Transverse colon (tissue), 4 donors: ENCODE measurements at places on chromosomes 1 and 21.
A peak's percentile ranks its signal among the peaks of the same experiment; 100 is the strongest.

DNA sequence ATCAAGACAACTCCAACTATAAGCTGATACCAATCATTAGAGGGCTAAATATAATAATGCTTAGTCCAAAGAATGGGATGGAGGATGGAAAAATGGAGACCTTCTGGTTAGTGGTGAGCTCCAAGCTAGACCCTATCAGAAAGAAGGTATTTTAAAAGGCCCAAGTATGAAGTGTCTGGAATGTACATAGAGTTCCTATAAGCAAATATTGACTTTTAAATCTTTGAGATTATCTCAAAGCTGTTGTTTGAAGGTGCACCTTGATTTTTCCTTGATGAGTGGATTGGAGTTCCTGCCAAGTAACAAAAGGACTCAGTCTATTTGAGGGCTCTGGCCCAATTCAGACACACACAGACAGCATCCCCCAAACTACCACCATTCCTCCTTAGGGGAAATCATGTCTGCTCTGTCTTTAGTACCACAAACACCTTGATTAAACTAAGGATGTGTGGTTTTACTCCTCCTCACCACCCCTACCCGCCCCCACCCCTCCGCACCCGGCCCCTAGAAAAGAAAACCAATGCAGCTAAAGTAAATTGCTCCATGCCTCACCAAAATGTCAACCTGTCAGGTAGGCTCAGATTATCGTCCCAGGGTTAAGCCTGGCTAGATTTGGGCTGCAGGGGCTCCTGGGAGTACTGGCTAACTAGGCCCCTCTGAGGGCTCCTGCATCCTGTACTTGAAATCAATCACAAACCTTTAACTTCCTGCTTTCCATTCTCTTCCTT, 59.4 kb downstream of the CDC7 start:
- DNase-seq: no peak

DNA sequence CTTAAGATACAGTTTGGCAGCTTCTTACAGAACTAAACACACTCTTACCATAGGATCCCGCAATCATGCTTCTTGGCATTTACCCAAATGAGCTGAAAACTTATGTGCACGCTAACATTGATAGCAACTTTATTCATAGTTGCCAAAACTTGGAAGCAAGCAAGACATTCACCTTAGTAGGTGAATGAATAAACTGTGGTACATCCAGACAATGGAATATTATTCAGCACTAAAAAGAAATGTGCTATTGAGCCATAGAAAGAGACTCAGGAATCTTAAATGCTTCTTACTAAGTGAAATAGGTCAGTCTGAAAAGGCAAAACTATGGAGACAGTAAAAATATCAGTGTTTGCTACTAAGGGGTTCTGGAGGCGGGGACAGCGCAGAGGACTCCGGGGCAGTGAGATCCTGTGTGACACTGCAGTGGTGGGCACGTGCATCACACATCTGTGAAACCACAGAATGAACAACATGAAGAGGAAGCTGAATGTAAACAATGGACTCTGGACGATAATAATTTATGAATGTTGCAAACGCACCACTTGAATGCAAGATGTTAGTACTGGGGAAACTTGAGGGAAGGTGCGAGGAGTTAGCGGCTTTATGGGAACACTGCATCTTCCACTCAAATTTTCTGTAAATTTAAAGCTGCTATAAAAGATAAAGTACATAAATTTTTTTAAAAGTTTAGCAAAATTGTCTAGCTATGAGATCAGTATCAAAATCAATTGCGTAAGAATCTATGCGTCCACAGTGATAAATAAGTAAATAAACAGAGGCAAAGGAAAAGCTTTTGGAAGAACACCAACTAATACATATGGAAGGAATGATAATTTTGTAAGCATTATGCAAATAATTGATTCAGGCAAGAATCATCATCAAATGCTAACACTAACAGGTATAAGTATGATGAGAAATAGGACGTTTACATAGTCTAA, 15.4 kb upstream of the SPATC1L start:
- DNase-seq: no peak

DNA sequence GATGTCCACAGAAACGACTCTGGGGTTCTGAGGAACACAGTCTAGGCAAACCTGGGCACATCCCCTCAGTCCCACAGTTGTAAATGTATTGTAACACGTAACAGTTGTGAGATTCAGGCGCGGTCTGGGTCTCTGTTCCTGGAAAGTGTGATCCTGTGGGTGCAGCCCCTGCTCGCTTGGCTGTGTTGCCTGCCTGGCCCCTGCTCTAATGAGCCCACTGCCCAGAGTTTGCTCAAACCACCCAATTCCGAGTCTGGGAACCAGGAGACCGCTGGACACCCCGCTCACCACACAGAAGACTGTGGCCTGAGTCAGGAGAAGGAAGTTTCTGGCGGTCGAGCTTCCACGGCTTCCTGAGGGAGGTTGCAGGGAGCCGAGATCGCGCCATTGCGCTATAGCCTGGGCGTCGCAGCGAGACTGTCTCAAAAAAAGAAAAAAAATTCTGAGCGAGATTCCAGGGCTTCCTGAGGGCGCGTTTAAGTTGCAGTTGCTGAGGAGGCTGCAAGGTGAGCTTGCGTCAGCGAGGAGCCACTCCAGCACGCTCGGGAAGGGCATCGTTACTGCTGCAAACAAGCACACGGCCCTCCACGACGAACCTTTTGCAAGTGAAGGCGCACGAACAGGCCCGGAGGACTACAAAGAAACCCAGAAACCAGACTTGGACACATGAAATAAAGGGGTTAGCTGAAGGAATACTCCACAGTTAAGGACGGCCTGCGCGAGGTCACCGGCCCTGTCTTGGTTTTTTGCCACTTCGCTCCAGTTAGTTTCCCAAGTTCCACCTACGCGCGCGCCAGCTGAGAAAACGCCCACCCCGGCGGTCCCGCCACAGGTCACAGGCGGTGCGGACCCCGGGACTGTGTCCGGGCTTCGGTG, 1.1 kb downstream of the C21orf58 start:
- no peak for DNase-seq

DNA sequence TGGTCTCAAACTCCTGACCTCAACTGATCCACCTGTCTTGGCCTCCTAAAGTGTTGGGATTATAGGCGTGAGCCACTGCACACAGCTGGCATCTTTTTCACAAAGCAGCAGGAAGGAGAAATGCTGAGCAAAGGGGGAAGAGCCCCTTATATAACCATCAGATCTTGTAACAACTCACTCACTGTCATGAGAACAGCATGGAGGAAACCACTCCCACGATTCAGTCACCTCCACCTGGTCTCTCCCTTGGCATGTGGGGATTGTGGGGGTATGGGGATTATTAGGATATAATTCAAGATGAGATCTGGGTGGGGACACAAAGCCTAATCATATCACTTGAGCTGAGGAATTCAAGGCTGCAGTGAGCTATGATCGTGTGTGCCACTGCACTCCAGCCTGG, 3.0 kb upstream of the MFSD2A start:
- DNase-seq: no peak

DNA sequence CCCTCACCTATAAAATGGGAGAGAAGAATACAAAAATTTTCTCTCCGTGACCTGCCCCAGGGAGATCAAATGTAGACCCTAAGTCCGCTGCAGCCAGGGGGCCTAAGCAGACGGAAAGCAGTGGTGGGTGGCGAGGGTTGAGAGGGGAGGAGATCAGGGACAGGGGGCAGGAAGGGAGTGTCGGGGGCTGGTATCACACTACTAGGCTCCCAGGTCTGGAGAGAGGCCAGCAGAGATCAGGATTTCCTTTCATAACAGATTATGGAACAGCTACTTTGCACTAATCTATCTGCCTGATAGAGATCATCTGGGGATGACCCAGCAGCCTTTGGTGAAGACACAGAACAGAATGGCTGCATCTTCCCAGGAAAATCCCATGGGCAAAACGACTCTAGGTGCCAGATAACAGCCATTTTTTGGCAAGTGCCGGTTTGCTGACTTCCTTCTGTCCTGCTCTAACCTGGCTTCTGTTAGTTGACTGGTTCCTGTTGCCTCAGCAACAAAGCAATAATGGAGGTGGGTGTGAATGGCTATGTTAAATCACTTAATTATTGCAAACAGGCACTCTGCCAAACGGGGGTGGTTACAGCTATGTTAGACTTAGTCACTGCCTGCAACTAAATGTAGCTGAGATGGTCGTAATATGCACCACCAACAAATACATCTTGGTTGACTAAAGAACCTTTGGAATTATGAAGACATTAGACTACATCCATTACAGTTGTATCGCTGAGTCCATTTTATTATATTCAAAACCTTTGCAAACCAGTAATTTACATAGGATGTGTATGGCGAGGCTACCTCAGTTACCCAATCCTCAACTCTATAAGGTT, 30.0 kb upstream of the EPS8L3 start:
- peak; percentile 80 for DNase-seq

- no peak for DNase-seq
Observed at GRCh38 chr1:81549588-81550127, 251.1 kb upstream of the ADGRL2 start.

DNA sequence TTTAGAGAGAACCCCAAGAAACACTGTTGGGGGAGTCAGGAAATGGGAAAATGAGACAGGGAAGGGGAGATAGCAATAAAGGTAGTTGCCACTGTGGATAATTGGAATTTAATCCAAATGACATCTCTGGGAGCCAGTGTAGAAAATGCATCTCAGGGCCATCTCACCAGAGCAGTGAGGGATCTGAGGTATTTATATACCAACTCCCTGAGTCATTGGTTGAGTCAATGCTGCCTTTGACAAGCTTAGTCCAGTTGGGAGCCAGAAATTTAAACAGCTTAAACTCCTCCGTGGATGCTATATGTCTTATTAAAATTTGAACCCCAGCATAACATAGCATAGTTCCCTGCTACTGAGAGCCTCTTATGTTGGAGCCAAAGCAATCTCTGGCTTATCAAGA, 140.3 kb downstream of the SLC30A10 start:
- no peak for DNase-seq

DNA sequence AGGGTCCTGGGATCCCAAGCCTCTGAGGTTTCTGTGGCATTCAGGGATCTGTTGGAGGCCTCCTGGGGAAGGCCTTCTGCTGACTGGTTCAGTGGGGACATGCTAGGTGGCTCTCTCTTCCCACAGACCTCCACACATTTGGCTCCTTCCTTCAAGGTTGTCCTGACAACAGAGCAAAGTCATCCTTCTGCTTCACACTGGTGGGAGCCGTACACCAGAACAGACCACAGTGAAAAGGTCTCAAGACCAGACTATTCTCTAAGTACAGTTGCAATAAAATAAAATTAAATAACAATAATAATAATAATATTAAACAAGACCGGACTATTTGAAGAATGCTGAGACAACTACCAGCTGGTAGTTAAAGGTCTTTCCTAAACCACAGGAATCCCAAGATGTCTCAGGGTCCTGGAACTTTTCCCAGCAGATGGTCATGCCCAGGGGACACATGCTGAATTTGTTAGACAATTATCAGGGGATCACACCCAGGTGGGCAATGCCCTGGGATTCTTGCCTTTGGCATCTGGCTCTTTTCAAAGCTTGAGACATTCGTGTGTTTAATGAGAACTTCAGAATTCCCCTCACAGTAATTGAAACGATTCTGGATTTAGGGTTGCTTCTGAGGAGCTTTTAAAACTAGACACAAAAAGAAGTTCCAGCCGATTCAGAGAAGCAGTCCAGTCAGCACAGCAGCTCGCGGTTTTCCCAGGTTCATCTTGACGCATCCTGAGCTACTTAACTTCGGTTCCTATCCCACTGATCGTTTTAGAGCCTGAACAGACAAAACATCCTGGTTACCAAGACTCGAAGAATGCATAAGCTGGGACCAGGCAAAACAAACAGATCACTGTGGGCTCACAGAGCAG, 22.9 kb downstream of the HTR1D start:
- no peak for DNase-seq

GRCh38 chr1:117656202-117656641, 50.4 kb downstream of the TENT5C start:
- peak; percentile 76 for DNase-seq

GRCh38 chr1:17596186-17596585, 56.7 kb downstream of the ARHGEF10L start:
- DNase-seq: peak; percentile 84

DNA sequence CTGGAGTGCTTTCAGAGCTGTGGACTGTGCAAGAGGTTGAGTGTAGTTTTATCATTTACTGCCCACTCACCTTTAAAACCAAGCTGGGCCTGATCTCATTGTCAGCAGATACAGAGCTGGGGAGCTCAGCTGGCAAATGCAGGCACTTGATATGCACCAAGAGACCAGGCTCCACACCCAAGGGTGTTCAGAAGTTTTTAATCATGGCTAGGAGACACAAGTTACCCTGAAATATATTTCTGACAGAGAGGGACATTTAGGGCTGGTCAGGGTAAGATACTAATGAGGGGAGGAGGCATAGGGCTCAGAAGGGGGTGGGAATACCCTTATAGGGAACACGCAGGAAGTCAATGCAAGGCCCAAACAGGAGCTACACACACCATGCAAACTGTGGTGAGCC, 153.7 kb downstream of the ELAVL4 start:
- no peak for DNase-seq

DNA sequence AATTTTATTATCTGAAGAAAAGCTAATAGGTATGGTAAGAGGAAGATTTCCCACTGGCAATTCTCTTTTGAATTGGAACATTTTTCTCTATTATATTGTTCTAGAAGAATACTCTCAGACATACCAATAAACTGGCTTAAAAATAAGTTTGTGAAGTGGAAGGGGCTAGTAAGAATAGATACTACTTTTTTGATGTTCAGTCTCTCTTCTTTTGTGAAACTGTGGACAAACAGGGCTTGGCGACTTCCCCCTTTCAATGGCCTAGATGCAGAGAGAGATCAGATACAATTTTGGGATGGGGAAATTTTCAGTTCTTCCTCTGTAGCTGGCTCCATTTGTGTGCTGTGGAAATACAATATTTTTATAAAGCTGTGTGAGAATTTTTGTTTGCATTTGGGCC, 2.5 kb downstream of the PBX1 start:
- DNase-seq: no peak

DNA sequence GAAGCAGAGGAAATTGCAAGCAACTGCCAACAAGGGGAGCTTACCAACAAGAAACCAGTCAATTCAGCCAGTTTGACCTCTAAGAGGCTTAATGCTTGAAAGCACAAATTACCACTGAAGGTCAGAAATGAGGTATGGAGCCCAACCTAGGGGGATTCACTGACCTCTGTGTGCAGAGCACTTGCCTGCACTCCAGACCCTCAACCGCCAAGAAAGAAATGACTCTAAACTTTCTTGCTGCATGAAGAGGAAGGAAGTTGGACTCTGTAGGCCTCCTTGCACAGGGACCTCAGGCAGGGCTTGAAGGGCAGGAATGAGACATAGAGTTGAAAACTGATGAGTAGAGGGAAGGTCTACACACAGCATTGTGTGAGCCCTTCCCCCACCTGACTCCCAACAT, 10.0 kb downstream of the ARMH1 start:
- DNase-seq: no peak

DNA sequence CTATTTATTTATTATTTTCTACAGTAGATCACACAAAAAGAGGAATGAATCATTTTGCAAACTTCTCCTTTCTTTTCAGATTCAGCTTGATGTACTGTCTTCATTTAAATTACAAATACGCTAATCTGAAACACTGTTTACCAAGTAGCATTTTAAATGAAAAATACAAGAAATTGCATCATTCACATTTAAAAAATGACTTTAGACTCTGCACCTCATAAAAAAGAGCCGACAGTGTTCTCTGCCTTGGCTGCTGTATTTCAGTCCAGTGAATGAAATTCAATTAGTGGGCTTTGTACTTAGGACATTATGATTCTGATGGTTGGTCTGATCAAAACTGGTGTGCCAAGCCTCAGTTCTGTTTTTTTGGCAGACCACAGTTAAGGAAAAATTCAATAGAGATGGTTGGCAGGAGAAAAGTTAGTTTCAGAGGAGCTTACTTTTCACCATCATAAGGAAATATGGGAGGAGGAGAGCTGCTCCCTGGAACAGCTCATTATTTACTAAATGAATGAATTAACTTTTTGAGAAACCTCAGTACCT, 222.4 kb upstream of the ESRRG start:
- no peak for DNase-seq
